ENCODE measurements at places on chromosomes 13 and 19.

GRCh38 chr19:45975306-45976070, 1.8 kb upstream of the NOVA2 start:
- no peak for DNase-seq

- peak; percentile 9 for DNase-seq
Observed at GRCh38 chr13:107650081-107650701, 565.1 kb downstream of the LIG4 start.

DNA sequence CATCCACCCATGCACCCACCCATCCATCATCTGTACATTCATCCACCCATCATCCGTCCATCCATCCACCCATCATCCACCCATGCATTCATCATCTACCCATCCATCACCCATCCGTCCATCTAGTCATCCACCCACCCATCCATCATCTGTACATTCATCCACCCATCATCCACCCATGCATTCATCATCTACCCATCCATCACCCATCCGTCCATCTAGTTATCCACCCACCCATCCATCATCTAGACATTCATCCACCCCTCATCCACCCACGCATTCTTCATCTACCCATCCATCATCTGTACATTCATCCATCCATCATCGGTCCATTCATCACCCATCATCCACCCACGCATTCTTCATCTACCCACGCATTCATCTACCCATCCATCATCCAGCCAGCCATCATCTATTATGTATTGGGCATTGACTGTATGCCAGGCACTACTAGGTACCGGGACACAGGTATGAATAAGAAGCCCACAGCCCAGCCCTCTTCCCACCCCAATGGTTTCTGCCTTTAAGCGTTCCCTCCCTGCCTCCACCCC, 16.7 kb upstream of the GALP start:
- DNase-seq: no peak

DNA sequence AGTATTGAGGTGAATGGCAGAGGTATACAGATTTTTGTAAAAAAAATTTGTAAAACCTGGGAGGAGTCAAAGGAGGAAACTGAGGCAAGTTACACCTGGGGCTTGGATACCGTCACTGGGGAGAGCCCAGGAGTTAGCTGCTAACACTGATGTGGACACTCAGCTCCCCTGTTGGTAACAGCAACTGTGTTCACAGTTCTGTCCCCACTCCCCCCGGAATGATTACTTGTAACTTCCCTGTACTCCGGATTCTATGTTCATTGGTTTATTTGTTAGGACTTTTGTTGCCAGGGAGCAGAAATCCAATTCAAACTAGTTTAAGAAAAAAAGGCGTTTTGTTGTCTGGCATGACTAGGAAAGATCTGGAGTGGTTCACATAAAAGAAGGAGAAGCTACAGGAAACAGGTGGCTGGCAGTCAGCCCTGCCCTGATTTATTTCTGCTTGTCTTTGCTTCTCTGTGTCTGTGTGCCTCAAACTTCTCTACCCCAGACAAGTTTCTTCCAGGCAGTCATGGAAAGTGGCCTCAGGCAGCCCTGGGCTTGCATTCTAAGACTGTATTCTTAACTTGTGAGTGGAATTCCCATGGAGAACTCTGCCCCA, 2.3 kb upstream of the GPR12 start:
- no peak for DNase-seq

GRCh38 chr13:36231236-36231635, 16.9 kb upstream of the SOHLH2 start:
- no peak for DNase-seq

DNA sequence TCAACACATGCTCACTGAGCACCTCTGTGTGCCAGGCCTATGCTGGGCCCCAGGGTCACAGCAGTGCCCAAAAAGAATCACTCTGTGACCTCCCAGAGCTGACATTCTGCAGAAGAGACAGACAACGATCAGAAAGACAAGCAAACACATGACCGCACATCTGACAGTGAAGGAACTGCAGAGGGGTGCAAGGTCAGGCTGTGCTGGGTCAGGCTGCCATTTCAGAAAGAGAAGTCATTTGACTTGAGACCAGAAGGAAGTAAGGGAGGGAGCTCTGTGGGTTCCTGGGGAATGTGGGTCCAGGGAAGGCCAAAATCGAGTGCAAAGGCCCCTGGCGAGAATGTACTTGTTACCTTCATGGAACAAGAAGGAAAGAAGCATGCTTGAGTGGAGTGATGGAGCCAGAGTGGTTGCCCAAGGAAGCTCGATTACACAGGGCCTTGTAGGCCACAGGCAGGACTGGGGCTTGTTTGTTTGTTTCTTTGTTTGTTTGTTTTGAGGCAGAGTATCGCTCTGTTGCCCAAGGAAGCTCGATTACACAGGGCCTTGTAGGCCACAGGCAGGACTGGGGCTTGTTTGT, 11.4 kb upstream of the CD22 start:
- no peak for DNase-seq

DNA sequence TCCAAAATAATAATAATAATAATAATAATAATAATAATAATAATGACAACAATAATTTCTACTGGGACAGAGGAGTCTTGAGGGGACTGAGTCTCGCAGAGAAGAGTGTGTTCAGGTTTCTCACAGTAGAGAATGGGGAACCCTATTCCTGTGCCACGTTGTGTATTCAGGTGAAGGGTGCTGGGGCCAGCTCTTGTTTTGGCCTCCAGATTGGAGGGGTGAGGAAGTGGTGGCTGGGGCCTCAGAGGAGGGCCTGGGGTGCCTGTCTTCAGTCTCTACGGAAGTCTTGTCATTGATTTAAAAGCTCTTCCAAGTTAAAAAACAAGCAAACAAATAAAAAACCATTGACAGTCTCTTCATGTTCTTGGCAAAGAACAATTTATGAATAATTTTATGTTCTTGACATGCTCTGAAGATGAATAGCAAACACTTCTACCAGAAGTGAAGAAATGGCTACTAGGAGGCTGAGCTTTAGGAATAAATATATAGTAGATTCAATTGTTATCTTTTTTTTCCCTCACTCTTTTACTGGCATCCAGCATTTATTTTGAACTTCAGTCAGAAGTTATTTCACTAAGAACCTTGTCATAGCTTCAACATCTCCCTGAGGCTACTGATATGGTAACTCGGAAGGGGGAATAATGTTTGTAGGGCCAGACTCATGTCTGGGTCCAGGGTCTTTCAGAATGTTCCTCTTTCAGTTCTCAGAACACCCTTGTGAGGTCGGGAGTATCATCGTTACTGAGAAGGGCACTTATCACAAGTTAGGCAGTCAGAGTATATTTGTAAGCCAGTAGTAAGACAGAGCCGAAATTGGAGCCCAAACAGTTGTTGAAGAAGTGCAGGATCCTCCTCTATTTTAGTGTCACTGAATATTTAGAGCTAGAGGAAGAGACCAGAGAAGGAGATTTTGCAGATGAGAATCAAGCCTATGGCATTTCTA, 13.1 kb downstream of the LRCH1 start:
- DNase-seq: no peak

GRCh38 chr13:112252804-112253590, 123.2 kb upstream of the SPACA7 start:
- no peak for DNase-seq

GRCh38 chr13:76683854-76684253, 202.4 kb downstream of the KCTD12 start:
- DNase-seq: no peak

- DNase-seq: no peak
Observed at GRCh38 chr13:59047546-59047945, 1116.2 kb downstream of the DIAPH3 start.

DNA sequence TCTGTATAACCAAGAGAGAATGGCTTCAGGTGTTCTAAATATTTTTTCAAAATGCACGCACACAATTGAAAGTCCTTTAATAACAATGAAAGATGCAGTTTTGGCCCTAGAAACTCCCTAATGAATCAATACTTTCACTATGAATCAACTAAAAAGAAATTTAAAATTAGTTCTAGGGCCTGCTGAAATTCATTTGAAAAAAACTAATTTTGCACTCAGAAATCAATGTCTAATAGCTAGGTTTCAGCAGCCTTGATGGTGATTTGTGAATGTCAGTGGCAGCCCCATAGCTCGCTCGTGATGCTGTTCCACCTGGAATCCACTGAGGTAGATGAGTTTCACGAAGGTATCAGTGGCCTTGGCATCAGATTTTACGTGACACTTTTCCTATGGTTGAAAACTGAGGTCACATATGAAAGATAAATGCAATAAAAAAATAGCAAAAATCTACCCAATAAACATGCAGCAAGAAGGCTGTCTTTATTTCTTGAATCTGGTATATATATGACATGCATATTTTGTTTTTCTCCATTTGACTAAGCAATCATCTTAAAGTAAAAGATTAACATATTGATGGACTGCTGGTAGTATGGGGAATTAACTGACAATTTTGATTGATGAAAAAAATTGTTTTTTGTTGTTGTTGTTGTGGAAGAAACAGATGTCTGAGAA, 141.0 kb downstream of the AKAP11 start:
- DNase-seq: no peak

DNA sequence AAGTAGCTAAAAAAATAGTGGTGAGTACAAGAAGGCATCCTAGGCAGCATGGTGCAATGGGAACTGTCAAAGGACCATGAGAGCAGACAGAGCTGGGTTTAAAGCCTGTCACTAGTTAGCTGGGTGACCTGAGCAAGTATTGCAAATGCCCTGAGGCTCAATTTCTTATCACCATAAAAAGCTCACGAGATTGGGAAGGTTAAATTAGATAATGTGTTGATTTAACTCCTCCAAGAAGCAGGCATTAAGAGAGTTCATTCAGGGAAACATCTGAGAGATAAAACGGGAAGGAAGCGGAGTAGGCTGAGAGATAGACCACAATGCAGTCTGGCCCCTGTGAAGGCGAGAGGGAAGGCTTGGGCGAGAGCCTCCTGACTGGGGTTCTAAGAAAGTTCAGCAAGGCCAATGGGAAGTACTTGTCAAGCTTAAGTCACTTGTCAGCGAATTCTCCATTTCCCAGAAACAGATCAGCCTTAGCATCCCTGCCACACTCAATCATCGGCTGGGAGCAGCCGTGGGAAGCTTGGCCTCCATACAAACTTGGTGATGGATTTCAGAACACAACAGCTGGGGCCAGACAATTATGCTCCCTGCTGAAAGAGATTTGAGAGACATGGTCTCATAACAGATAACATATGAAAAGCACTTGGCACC, 105.5 kb downstream of the POU4F1 start:
- no peak for DNase-seq

DNA sequence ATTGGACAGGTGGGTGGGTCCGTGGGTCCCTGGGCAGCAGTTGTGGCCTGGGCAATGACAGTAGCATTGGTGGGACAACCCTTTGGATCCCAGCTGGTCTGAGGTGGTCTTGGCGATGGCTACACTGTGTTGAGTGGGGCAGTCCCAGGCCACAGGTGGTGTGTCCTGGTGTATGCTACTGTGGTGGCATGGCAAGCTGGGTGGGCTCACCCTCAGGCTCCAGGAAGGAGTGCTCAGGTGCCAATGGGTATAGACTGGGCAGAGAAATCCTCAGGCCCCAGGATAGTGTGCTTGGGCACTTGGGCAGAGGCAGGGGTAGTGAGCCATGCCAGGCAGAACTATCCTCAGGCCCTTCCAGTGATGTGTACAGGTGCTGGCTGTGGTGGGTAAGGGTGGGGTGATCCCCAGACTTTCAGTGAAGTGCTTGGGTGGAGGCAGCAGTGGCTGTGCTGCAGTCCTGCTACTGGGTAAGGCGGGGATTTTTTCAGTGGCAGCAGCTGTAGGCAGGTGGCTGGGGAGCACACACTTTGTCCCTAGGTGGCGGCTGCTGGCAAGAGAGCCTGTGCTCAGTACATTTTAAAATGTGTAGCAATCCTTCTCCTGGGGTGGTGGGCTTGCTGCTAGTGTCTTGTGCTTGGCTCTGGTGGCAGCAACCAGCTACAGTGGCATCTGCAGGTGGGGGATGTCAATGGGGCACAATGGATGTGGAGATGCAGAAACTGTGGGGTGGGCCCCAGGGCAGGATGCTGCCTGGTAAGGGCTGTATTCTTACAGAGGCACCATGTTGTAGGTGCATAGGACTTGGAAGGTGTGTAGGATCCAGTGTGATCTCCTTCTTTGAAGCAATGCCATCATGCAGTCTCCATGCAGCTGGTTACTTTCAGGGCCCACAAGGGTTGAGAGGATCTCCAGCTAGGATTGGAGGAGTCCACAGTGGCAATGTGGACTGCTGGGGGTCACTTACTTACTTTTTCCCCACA, 64.9 kb downstream of the DNAJC3 start:
- no peak for DNase-seq

GRCh38 chr19:16342002-16342715, 17.5 kb downstream of the KLF2 start:
- peak; percentile 51 for DNase-seq

DNA sequence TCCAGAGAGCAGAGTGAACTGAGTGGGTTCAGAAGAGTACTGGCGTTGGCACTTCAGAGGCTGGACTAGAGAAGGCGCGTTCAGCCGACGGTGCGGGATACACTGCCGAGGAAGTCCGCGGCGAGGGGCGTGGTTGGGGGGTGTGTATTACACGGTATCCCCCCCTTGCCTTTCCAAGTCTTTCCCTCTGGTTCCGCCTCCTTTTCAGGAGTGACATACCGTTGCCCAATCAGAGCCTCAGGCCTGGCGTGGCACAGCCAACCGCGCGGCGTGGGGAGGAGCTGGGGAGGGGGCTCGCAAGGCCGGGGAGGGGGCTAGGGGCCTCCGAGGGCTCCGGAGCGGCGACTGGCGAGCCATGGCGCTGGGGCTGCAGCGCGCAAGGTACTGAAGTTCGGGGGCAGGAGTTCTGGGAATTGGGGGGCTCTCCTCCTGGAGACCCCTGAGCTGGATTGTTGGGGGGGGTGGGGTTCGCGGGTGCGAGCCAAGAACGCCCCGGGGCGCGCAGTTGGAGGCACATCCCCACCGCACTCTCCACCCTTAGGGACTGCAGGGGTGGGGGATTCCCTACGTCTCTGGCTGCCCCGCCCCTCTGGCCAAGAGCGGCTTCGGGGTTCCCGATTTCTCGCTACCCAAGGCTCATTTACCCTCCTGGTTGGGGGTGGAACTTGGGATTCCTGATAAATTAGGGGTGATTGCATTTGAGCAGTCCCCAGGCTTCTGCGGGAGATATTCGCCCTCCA, at the start of gene HIF3A:
Gene HIF3A, plus strand, starts transcription at position 321 of the 740 bp plus-strand sequence. Its CDS starts 35 bp downstream, at position 356.
- peak; percentile 43 for DNase-seq

GRCh38 chr13:110162866-110163658, 143.9 kb downstream of the COL4A1 start:
- DNase-seq: no peak

- DNase-seq: no peak
Observed at GRCh38 chr13:68369739-68370138, 1139.6 kb upstream of the PCDH9 start.

- DNase-seq: no peak
Observed at GRCh38 chr19:33510462-33511194, 11.0 kb downstream of the PEPD start.

DNA sequence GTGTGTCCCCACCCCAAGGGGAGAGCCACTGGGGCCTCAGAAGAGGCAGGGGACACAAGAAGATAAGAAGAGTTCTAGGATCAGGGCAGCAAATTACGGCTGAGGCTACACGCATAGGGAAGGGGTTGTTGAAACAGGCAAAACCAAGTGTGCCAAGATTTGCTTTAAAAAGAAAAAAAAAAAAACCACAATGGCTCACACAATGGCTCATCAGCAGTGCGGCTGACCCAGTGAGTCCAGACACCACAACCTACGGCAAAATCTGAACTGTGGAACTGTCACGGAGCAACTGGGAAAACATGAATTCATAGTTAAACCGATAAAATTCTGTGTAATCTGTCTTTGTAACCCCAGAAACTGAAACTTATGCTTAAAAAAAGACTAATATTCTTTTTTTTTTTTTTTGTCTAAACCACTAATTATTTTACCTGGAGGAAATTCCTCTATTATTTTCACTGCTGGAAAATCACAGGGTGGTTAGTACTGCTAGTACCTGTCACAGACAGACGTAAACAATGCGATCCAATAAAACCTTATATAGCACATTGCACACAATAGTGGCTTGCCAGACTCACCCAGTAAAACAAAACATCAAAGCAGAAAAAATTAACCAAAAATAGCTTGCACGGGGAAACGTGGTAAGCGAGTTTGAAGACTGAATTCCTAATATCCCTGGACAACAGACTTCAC, 325.4 kb upstream of the TSHZ3 start:
- DNase-seq: no peak
